Stromal cell of bone marrow (primary cell): ENCODE measurements at places on chromosomes 3 and 15.
A peak's percentile ranks its signal among the peaks of the same experiment; 100 is the strongest.

DNA sequence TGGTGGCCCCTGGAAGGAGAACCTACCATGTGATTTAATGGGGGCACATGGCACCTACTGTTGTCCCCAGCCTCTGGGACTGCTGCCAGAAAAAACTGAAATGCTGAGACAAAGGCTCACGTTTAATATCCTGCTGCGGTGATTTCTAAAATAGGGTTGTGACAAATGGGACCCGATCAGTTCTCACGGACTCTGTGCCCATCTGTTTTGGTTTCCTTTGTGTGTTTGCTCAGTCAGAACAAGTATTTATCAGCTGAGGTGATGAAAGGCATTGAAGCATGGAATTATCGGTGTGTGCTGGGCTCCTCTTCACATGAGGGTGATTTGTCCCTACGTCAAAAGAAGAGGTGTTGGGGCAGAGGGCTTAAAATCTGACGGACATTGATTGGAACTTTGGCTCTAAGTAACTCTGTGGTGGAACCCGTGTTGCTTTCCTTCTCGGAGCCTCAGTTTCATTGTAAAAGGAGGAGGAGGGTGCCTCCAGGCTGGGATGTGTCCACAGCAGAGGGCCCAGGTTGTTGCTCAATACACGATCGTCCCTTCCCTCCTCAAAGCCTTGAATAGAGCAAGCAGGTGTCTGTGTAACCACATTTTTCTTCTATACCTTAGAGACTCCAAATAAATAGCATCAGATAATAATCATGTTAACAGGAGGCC, 283.3 kb upstream of the RGMA start:
- DNase-seq: no peak

- no peak for DNase-seq
Observed at GRCh38 chr3:78867409-78868372, 900.1 kb downstream of the ROBO1 start.

DNA sequence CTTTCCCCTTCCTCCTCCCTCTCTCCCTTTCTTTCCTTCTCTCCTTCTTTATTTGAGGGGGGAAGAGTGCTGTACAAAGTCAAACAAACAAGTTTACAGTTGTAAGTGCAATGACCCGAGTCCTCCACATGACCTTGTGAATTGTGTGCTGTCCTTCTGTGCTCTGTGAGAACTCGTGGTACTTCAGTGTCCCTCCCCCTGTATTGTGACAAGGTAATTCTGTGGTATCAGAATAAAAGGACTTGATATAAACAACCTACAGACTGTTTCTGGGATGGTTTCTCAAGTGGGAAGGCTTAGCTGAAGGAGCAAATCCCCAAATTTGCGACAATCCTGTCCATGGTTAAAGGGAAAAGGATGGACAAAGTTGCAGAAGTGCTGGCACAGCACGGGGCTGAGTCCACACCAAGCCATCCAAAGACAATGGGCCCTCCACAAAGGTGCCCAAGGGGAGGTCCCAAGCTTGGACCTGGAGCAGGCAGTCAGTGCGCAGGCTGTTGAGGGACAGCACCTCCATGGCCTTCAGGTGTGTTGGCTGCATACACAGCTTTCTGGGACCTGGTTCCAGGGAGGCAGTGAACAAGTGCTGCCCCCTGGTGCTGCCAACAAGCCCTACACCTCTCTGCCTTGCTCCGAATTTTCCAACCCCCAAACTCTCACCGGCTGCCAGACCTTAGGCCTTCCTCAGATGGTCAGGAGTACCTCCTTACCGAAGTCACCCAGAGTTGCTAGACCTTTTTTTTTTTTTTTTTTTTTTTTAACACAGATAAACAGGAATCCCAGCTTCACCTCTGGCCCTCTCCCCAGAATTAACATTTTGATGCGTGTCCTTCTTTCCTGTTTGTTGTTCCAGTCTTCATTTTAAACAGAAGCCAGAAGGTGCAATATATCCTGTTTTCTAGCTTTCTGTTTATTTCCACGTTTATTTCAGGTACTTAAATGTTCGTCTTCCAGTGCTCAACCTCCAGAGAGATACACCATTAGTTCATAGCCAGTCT, 2.6 kb upstream of the APEH start:
- DNase-seq: peak; percentile 21

DNA sequence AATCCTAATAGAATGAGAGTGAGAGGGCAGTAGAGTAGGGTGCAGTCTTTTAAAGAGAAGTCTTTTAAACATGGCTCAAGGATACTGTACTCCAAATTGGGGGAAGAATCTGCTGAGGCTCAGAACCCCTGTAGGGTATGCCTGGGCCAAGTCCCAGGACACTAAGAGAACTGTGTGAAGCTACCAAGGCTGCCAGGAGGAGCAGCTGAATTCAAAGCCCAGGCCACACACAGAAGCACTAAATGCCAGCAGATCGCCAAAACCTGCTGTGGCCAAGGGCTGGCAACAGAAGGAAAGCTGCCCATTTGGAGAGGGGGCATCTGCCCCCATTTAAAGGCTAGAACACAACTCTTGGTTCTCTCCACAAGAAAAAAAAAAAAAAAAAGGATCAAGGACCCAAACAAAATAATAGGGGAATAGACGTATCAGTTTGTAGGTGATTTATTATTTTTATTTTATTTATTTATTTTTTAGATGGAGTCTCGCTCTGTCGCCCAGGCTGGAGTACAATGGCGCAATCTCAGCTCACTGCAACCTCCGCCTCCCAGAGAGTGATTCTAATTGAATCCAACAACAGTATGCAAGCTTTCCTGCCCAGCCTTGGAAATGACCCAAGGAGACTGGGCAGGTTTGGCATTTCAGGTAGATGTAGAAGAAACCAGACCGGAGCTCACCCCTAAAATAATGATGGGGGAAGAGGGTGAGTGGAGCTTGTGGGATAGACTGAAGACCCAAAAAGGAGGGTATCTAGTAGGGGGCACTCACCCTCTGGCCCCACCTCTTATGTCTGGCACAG, 279.0 kb upstream of the WNT5A start:
- DNase-seq: no peak

GRCh38 chr15:67002368-67002767, 63.0 kb upstream of the SMAD3 start:
- DNase-seq: no peak

GRCh38 chr15:57443486-57443885, 67.2 kb downstream of the CGNL1 start:
- no peak for DNase-seq

DNA sequence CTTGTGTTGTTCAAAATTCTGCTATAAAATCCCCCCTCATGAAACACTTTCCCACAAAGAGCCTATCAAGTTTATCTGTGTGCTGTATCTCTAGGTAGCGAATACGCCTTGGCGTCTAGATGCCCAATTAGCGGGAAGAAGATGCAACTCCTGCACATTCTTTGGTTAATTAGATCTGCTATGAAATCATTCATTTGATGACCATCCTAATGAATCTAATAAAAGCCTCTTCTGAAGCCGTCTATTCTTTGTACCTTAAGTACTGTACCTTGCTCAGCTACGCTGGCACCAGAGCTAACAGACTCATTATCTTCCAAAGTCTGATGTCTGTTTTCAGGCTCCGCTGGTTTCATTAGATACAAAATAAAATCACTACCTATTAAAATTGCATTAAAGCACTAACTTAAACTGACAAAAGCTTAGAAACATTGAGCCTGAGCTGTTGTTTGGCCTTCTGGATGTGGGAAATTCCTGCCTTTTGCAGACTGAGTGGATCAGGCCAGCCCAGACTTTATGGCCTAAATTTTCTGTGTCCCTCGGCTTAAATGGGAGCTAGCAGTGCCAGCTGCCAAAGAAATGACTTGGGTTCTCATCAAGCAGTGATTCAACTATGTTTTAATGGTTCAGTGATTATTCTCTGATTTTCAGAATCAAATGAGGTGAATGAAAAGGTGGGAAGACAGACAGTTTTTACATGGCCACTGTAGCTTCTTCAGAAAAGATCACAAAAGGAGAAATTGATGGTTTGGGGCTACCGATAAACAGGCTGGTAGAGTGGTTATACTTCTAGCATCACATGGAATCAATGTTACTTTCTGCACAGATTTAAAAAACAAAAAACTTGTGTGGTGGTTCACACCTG, 28.4 kb upstream of the CHST2 start:
- DNase-seq: no peak

- DNase-seq: no peak
Observed at GRCh38 chr3:72086042-72086742, 301.2 kb upstream of the PROK2 start.
